ENCODE measurements at places on chromosomes 12 and 14. TPM values are rescaled to one million over a fixed set of nuclear protein-coding genes. Genes with fewer than 3 reads are reported as not detected.

DNA sequence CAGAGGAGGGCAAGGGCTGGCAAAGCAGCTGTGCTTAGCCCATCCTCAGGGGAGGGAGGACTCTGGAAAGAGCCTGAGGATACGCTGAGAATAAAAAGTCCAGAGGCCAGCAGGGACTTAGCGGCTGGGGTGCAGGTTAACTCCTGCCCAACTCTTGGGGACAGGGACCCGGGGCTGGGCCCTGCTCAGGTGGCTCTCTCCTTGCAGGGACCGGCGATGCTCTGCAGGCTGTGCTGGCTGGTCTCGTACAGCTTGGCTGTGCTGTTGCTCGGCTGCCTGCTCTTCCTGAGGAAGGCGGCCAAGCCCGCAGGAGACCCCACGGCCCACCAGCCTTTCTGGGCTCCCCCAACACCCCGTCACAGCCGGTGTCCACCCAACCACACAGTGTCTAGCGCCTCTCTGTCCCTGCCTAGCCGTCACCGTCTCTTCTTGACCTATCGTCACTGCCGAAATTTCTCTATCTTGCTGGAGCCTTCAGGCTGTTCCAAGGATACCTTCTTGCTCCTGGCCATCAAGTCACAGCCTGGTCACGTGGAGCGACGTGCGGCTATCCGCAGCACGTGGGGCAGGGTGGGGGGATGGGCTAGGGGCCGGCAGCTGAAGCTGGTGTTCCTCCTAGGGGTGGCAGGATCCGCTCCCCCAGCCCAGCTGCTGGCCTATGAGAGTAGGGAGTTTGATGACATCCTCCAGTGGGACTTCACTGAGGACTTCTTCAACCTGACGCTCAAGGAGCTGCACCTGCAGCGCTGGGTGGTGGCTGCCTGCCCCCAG lies 2.8 kb downstream of the B3GNT4 start:
- DNase-seq: no peak

DNA sequence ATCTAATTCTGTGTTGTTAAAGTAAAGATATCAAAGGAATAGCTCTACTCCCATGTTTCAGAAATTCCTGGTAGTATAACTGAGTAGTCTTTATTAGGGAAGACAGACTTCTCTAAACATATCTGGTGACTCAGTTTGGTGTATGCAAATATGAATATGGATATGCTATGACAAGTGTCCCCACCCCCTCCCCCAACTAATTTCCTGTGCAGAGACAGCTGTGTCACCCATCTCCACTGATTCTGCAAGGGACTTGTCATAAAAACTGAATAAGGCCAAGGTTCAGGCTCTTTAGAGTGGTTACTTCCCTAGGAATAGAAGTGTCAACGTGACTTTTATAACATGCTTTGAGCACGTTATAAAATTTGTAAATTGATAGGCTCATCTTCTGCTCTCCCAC lies 429.1 kb downstream of the DAD1 start:
- DNase-seq: no peak

- no peak for DNase-seq
These were observed 195.1 kb upstream of the SLC38A2 start for GRCh38 chr12:46567667-46568066.

- no peak for DNase-seq
These were observed 16.7 kb downstream of the STK38L start for GRCh38 chr12:27260746-27261145.

DNA sequence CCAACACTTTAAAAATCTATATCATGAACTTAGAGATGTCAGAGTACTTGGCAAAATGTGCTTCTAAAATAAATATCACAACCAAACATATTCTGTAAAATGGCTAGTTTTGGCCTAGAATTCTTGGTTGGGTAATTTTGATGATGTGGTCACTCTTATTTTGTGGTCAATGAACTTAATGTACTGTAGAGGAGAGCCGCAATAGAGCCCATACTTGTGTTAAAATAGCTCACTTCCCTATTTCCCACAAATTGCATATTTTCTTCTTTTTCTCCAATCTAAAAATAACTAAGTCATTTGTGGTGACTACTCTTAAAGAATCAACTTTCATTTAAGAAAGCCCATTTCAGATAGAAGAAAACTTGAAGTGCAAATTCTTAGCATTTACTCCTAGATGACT lies 619.4 kb downstream of the CCER1 start:
- no peak for DNase-seq

DNA sequence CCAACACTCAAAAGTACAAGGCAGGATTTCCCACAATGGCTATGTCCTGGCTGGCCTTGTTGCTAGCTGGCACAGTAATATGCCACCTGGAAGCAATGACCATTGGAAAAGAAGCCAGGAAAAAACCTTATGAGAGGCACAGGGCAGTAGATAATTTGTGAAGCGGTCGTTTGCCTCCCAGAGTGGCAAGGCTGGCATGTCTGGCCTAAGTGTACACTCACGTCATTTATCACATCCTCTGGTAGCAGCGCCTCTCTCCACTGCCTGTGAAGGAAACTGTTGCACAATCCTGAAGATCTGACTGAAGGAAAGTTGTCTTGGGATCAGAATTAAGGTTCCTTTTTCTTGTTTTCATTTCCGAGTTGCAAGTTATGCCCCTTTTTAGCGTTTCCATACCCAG lies 408.5 kb downstream of the ZFP36L1 start:
- peak; percentile 40 for DNase-seq

GRCh38 chr14:99425272-99425681 lies 55.4 kb downstream of the SETD3 start:
- no peak for DNase-seq

DNA sequence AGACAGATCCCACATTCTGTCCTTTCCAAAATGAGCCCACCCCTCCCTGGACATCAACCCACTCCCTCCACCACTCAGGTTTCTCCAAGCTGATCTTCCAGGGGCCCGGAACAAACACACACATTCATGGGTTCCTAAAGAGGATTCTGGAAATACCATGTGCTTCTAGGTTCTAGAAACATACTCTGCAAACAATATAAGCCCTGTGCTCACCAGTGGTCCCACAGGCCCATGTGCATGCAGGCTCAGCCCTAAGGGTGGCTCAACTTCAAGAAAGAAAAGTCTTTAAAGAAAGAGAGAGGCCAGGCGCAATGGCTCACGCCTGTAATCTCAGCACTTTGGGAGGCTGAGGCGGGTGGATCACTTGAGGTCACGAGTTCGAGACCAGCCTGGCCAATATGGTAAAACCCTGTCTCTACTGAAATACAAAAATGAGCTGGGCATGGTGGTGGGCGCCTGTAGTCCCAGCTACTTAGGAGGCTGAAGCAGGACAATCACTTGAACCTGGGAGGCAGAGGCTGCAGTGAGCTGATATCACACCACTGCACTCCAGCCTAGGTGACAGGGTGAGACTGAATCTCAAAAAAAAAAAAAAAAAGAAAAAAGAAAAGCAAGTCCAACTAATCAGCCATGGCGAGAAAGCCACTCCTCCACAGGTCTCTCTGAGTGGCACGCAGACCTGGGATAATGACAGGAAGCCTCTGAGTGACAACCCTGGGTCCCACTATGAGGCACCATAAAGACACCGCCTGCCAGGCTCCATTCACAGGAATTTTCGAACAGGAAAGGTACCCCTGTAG lies 59.5 kb upstream of the PNMA1 start:
- no peak for DNase-seq

SLC6A15 gene
- total RNA-seq: not detected

NANOG gene
- total RNA-seq: not detected

C14orf39 gene
- total RNA-seq: not detected

IL22 gene
- not detected for total RNA-seq

HRK gene
- 0.77 TPM for total RNA-seq

TSPAN8 gene
- 0.41 TPM for total RNA-seq

ALX1 gene
- not detected for total RNA-seq
